G401 (cell line): ENCODE measurements at places on chromosomes 3 and 15. TPM values are rescaled to one million over a fixed set of nuclear protein-coding genes. Genes with fewer than 3 reads are reported as not detected.

DNA sequence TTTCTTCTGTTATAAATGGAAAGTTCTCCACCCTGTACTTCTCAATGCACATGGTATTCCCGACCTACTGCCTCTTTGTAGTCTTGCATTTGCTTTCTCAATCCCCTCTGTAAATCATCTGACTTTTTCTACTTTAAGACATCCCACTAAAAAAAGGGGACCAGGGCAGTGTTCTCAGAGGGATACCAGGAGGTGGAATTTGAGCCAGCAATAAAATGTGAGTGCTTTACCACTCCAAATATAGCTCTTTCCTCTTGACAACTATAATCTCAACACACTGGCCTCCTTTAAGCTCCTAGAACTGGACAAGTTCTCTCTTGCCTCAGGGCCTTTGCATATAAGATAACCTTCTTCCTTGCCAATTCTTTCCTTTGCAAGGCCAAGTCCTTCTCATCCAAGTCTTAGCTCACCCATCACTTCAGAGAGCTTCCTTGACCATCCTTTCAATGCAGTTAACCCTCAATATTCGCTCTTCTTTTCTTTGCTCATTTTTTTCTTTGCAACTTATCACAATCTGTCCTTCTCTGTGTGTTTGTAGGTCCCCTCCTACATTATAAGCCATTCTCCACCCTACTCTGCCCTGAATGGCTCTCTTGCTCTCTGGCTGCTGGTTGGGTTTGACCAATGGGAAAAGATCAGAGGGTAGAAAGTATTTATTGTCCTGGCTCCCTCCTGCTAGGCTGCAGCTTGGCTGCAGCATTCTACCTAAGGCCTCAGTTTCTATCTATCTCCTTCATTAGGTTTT, 93.4 kb downstream of the PRICKLE2 start:
- no peak for DNase-seq

- no peak for DNase-seq
Observed at GRCh38 chr3:45164056-45164455, 17.9 kb upstream of the CDCP1 start.

- DNase-seq = no peak
Observed at GRCh38 chr3:173568623-173569022, 171.1 kb downstream of the NLGN1 start.

GRCh38 chr3:9553021-9553947, at the start of gene LHFPL4:
TSS of gene LHFPL4 (minus strand) at chr3:9553822. CDS start at chr3:9552679, 1,143 bp downstream.
- peak; percentile 60 for DNase-seq

DNA sequence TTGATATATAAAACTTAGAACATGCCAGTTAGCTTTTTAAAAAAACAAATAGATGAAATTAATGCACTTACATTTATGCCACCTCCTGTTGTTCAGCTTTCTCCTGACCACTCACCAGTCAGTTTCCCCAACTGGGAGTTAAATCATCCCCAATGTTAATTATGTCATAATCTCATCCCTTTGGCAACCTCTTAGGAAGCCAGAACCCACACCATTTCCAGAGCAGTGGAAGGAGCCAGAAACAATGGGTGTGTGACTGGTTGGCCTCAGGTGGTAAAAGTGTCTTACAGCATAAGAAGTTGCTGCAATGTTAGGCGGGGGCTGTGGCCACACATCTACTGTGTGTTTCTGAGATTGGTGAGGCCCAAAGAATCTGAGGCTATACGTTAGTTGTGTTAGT, 46.5 kb upstream of the MITF start:
- DNase-seq = no peak

DNA sequence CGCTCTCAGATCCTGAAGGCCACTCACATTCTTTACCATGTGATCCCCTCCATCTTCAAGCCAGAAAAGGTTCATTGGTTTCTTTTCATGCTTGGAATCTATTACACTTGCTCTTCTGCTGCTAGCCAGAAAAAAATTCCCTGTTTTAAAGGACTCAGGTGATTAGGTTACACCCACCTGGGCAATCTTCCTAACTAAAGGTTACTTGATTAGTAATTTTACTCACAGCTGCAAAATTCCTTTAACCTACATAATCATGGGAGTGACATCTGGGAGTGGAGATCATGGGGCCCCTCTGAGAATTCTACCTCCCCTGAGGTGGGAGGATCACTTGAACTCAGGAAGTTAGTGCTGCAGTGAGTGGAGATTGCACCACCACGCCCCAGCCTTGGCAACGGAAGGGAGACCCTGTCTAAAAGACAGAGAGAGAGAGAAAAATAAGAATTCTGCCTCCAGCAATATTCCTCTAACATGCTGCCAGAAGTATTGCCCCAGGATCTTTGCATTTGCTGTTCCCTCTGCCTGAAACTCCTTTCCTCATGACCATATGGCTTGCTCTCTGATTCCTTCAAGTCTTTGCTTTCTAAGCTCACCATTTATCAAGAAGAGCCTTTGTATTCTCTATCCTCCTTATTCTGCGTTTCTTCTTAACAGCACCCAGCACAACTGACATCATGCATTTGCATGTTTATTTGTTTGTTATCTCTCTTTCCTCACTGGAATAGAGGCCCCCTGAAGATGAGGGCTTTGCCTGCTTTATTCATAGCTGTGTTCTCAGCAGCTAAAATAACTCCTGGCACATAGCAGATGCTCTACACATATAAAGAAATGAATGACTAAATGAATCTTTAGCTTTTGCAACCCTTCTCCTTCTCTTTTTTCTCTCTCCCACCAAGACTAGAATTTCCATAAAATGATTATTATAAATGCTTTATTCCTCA, 68.2 kb downstream of the EDEM1 start:
- no peak for DNase-seq

The CRTAP gene
- total RNA-seq = 280 and 316 TPM in 2 replicates

The TPRG1 gene
- total RNA-seq = not detected in 2 replicates

DNA sequence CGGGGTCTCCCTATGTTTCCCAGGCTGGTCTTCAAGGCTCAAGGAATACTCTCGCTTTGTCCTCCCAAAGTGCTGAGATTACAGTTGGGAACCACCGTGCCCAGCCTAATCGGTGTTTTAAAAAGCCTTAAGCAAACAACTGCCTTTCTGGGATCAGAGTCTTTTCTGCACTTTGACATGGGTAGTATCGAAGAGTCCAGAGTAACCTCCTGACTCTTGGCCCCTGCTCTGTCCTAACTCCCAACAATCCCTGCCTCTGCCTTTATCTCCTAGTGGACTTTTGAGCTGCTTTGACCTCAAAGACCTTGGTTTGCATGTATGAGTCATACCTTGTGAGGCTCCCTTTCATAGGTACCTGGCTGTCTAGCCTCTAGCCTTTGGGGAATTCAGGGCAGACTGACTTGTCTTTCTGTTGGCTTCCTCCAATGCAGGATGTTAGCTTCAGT, 21.0 kb upstream of the HACD2 start:
- no peak for DNase-seq

DNA sequence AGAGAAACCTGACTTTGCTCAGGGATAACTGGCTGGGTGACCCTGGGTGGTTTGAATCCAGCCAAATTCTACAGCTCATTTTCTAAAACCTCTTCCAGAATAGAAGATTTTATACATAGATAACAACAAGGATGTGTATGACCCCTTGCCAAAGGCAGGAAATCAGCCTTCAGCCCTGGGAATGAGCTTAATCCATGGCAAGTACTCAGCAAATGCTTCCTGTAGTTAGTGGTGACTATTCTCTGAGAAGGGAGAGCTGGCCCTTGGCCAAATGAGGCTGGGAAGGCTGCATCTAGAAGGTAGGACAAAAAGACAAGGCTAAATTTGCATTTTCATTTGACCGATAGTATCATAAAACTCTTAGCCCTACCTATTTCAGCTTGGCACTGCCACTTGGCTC, 4.6 kb upstream of the HACD3 start:
- no peak for DNase-seq

The PRTG gene
- total RNA-seq = 35.5 and 45.9 TPM in 2 replicates

DNA sequence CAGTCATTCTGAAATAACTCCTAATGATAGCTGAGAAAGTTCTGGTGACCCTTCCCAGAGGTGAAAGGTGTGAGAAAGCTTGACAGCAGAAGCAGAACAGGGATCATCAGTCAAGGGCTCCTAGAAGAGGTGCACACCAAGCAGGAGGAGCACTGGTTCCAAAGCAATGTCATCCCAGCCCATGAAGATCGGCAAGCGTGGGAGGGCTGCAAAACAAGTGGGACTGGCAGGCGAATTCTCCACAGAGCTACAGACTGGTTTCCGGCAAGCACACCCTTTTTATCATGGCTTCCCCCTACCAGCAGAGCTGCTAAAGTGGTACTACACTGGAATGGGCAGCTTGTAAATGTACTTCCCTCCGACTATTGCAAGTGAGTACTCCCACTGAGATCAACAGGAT, 62.3 kb upstream of the MYO5C start:
- DNase-seq = no peak

The ACOX2 gene
- 16.1 and 25.4 TPM in 2 replicates for total RNA-seq

GRCh38 chr3:97822359-97822775, 556 bp downstream of the CRYBG3 start:
- peak; percentile 16 for DNase-seq

The DUSP7 gene
- total RNA-seq = 14.6 and 16.8 TPM in 2 replicates

The ALS2CL gene
- 0.20 and 0.31 TPM in 2 replicates for total RNA-seq

DNA sequence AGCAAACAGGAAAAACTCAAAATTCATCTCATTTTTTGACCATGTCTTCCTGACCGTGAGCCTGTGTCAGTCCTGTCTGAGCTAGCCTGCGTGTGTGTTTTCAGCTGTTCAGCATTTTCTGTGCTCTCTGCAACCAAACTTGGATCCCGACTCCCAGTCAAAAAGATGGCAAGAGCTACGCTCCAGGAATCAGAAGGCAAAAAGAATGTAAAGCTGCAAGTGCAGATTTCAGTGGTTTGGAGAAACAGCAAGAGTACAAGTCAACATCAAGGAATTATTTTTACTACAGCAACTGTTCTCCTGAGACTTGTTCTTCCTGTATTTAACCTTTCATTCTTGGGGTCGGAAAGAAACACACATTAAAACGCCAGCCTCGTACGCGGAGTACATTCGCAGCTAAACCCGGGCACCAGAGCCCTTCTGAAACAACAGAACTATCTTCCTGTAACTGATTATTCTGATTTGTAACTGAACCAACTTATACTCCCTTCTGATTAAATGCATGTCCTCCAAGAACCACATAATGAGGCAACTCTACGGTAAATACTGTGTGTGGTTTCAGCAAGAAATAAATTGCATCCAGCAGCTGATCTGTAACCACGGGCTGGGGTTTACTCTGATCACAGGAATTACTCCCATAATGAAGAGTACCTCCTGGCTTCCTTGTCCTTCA, 107.4 kb downstream of the LRIG1 start:
- DNase-seq = no peak

The IL12A gene
- total RNA-seq = 0.49 and 1.4 TPM in 2 replicates

DNA sequence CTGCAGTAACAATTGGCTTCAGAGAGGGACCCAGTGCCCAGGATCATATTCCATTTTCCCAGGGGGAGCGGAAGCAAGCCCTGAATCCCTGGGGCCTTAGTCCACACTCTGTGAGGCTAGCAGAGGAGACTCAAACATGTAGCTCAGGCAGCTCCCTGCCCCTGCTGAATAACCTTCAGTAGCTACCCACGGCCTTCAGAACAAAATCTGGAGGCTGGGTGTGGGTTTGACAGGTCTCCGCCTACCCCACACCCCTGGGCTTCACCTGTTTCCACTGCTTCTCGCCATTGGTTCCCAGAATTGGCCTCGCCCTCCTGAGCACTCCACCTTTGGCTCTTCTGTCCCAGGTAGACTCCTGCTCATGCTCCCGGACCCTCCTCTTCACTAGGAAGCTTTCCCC, 93.6 kb upstream of the ATP2B2 start:
- no peak for DNase-seq

The SLC27A2 gene
- total RNA-seq = 0.06 TPM in 1 of 2 replicates, not detected in the other

DNA sequence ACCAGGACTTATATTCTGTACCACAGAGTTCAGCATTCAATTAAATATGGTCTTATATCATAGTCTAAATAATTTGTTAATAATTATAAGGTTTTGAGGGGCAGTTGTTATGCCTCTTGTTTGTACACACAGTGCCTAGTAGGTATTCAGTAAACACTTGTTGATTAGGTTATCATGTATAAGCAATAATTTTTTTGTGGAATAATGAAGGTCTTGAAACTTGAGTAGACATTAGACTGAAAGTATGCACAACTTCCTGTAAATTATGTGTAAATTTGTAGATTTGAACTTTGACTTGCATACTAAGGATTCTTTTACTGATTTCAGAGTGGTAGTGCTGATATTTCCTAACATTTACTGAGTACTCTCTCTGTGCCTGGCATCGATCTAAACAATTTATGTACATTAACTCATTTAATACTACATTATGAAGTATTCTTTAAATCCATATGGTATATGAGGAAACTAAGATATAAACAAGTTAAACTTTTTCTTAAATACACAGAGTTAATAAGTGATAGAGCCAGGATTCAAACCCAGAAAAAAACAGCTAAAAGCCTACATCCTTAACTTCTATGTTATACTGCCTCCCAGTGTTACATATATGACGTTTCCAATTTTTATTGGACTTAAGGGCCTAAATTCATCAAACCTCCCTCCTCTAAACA, 65.1 kb downstream of the GLCE start:
- no peak for DNase-seq

DNA sequence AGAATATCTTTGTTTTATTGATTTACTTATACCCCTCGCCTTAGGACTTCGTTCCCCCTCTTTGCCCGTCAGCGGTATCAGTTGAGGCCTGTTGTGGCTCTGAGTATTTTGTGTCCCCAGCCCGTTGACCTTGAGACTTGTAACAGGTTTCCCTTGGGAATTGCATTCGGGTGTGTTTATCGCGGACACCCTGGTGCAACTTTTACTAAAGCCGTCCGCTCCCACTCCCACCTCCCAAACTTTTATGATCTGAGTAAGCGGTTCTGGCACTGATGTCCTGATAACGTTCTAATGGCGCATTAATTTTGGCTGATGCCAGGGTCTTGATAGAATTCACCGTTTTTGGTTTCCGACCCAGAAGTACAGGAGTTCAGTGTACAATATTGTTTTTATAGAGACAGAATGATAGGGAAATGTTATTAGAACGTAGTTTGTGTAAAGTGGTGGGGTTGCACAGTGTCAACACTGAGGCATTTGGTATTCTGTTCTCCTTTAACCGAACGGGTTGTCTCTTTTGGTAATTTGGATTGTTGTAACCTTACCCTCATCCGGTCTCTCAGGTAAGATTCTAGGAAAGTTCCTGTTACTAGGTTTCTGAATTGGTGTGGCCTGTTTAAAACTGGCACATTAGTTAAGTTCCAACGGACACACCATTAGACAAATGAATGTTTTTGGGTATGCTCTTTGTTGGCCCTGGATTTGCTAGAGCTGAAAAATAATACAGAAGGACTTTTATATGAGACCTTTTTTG, 47.8 kb downstream of the OIP5 start:
- peak; percentile 36 for DNase-seq

DNA sequence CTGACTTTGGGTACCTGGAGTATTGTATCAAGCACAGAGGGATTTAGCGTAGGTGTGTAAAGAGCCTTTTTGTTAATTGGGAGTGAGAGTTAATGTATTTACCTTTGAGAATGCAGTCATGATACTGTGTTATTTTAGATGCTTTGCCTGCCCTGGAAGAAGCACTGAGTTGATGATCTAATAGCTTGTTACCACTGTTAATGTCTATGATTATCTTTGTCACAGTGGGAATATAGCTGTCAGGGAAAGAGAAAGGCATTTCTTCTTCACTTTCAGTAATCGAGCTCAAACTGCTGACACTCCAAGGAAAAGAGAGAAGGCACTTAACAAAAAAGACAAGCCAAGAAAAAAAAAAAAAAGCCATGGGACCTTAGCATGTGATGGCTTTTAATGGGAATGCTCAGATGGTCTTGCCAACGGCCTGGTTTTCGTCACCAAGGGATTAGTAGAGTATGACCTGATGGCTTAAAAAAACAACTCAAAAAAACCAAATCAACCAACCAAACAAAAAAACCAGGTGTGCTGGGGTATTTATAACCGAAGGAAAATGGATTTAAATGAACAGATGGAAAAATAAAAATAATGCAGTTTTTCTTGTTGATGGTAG, 387.4 kb downstream of the PTPRG start:
- DNase-seq = no peak

The GOLGA8T gene
- not detected in 2 replicates for total RNA-seq
